ENCODE measurements at places on chromosomes 3 and 15.

DNA sequence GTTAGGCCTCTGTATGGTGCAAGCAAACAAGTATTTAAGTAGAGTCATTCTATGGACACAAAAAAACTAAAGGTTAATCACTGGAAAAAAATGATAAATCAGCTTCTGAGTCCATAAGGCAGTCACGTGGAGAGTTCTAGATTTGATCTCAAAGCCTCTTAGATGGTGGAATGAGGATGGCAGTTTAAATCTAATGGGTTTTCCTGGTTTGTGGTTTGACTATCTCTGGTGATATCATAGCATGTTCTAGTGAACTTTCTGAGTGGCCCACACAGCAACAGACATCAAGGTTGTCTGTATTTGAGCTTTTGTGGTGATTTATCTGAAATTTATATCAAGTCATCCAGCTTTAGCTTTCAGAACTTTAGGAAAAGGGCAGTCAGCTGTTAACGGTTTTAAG lies 52.4 kb downstream of the ILDR1 start:
- DNase-seq: no peak

- DNase-seq: no peak
Measured at GRCh38 chr3:39541917-39542329, 74.4 kb downstream of the MOBP start.

DNA sequence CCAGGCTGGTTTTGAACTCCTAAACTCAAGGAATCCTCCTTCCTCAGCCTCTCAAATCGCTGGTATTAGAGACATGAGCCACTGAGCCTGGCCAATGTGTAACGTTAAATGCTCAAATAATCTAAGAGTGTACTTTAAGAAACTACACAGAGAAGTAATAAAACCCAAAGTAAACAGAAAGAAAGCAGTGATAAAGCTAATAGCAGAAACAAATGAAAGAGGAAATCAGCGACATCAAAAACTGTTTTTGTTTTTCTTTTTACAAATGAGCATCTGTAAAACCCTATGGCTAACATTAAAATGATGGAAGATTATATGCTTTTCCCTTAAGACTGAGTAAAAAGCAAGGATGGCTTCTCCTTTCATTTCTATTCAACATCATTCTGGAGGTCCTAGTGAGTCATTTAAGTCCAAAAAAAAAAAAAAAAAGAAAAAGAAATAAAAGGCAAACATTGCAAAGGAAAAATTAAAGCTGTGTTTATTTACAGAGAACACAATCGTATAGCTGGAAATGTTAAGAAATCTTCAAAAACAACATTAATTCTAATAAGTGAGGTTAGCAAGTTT lies 36.8 kb upstream of the FNDC3B start:
- no peak for DNase-seq

- DNase-seq: no peak
Measured at GRCh38 chr3:11452312-11452711, 180.1 kb downstream of the ATG7 start.

GRCh38 chr3:139906418-139906817 lies 28.6 kb upstream of the CLSTN2 start:
- DNase-seq: no peak

DNA sequence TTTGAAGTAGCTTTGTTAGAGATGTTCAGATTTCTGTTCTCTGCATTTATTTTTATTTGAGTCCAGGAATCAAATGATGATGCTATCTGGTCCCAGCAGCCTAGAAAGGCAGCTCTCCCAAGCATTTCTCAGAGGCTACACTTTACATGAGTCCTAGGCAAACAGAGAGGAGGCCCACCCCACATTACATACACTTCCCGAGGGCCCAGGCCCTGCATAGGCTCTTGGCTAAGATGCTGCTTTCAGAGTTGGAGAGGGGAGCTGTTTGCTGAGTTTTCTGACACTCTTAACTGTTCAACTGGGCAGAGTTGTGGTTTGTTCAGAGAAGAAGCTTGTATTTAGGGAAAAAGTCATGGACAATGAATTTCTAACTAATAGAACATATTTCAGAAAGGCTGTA lies 117.9 kb upstream of the RGMA start:
- no peak for DNase-seq

DNA sequence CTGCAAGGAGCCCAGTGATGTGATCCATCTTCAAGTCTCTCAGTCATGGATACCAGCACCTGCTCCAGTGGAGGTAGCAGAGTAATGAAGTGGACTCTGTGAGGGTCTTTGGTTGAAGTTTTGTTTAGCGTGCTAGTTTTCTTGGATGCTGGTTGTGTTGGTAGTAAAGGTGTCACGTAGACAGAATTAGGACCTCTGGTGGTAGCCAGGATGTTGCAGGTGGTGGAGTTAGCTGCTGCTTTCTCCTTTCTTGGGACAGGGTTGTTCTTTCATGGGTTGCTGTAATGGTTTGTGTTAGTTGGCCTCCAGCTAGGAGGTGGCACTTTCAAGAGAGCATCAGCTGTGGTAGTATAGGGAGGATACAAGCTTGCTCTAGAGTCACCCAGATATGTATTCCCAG lies 125.2 kb downstream of the ANXA2 start:
- no peak for DNase-seq

DNA sequence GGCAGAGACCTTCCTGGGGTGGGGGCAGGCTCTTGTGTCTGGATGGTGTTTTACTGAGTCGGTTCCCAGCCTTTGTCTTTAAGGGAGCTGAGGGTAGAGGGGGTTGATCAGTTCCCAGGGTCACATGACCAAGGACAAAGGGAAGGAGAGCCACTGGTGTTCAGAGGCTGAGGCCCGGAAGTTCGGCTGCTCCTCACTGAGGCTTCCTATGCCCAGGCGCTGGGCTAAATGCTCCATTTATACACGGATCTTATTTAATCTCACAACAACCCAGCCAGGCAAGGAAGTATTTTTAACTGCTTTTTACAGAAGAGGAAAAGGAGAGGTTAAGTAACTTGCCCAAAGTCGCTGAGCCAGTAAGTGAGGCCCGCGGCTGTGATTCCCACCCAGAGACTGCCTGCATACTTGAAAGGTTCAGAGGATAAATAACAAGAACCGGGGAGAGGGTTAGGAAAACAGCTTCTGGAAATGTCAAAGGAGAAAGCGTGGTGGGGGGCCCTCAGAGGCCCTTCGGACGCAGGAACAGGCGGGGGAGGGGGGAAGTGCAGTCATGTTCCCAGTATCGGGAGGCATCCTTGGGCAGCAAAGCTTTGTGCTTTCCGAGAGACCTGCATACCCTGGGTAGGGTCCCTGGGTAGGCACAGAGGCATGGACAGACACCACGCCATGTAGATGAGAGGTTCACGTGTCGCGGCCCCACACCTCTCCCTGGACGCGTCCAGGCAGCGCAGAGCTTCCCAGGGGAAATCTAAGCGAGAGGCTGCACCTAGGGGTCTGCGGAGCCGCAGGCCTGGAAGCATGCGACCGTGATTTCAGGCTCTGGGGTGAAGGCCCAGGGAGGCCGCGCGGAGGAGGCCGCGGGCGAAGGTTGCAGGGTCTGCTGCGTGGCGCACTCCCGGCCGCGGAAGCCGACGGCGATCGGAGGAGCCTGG lies 21.3 kb downstream of the EPHB3 start:
- no peak for DNase-seq

GRCh38 chr3:196643201-196643749 lies 3.8 kb downstream of the NRROS start:
- no peak for DNase-seq

- DNase-seq: no peak
Measured at GRCh38 chr3:197480320-197480719, 75.4 kb downstream of the BDH1 start.

GRCh38 chr3:153572654-153573053 lies 410.6 kb downstream of the RAP2B start:
- DNase-seq: no peak

DNA sequence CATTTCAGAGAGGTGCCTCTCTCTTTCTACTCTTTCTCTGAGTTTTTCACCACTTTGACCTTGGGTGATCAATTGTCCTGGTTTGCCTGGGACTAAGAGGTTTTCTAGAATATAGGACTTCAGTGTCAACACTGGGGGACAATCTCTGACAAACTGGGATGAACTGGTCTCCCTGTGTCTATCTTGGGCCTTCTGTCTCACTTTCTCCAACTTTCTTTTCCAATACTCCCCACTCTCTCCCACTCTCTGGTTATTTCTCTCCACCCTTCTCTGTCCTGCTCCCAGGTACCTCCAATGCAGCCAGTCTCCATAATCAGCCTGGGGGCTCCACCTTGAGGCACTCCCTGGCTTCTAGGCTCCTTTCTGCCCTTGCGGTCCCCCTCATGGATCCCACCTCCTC lies 4.7 kb upstream of the ITGA11 start:
- no peak for DNase-seq

GRCh38 chr15:51403072-51403878 lies 61.8 kb downstream of the GLDN start:
- DNase-seq: peak; percentile 5

GRCh38 chr15:70142322-70143191 lies 44.8 kb upstream of the TLE3 start:
- DNase-seq: peak; percentile 28

GRCh38 chr3:65702202-65702601 lies 336.5 kb downstream of the MAGI1 start:
- no peak for DNase-seq

DNA sequence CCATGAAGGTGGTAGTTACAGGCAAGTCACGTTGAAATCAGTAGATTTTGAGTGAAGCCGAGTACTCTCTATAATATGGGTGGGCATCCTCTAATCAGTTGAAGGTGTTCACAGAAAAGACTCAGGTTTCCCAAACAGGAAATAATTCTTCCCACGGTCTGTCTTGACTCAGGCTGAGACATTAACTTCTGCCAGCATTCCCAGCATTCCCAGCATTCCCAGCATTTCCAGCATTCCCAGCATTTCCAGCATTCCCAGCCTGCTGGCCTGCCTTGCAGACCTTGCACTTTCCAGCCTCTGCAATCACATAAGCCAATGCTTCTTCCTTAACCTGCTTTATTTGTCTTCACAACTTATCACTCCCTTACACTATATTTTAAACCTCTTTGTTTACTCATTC lies 542.3 kb upstream of the ROBO2 start:
- DNase-seq: peak; percentile 8

DNA sequence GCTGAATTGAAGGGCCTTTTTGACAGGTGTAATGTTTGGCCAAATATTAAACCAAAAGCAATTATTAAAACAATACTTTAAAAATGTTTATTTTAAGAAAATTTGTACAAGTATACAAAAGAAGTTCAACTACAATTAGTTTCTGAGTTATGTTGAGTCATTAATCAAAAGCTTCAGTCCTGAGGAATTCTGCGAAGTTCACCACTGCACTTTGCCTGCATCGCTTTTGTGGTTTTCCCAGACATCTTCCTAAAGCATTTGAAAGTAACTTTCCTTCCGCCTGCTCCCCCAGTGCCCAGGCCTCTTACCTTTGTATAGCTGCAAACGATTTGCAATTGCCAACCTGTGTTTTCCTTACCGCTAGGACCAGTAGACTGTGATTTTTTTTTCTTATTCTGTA lies 69.5 kb downstream of the KCNAB1 start:
- DNase-seq: no peak

- DNase-seq: no peak
Measured at GRCh38 chr15:36344887-36345286, 234.5 kb upstream of the CDIN1 start.

- DNase-seq: no peak
Measured at GRCh38 chr3:130259166-130259874, 86.2 kb upstream of the COL6A5 start.

DNA sequence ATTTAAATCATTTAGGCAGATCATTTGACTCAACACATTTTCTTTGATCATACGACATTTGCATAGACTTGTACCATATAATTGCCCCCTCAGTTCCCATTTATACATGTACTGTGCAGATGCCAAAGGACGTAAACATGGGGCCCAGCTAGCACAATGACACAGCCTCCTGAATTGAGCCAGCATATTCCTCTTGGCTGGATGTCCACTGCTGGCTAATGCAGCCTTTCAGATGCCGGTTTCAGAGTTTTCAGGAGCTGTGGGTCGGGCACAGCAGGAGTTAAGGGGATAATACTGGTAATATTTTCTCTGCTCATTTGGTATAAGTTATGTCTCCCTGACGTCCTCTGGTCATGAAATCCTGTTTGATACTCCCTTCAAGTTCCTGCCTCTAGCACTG lies 39.4 kb downstream of the KAT2B start:
- no peak for DNase-seq

GRCh38 chr15:65476903-65477302 lies 40.6 kb downstream of the DPP8 start:
- DNase-seq: peak; percentile 53

GRCh38 chr3:48238531-48239085 lies 2.3 kb upstream of the ZNF589 start:
- no peak for DNase-seq

All from fibroblast of skin of left biceps (primary cell).